SIG-M5 (cell line): ENCODE measurements at places on chromosomes 16 and 17.

- DNase-seq: no peak
Measured at GRCh38 chr17:81858967-81859905, 1.1 kb downstream of the P4HB start.

- no peak for DNase-seq
Measured at GRCh38 chr16:88973007-88973410, 4.0 kb downstream of the CBFA2T3 start.

DNA sequence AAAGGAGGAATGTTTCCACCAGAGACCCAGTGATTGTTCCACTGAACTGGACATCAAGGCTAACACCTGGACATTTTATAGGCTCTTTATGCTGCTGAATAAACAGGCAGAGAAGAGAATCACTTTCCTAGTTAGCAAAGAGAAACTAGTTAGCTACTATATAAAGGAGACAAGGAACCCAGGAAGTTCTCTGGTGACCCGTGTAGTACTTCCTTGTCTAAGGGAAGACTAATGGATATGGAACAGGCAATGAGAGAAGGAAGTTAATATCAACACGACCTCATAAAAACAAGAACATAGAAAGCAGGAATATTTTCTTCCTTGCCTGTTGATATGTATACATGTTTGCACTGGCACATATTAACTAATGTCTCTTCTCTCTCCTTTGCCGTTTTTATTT, 30.8 kb upstream of the RPL38 start:
- DNase-seq: no peak

- DNase-seq: no peak
Measured at GRCh38 chr16:680967-681745, 946 bp downstream of the STUB1 start.
